ENCODE measurements at places on chromosomes 1 and 21.
A peak's percentile ranks its signal among the peaks of the same experiment; 100 is the strongest.

DNA sequence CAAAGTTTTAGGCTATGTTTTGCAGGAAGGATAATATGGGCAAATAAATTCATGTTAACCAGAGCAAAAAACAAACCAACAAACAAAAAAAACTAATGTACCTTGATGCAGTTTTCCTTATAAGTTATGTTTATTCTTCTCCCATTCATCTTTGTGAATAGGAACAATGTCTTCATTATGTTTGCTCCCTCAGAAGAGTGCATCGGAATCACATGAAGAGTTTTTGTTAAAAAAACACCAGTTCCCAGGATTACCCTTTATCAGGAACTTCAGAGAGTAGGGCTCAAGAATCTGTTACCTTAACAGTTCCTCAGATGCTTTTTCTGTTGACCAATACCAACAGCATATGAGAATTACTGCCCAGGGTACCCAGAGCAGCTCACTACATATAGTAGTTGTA lies 14.6 kb upstream of the PRRC2C start:
- no peak for DNase-seq

- no peak for DNase-seq
These were observed 443.9 kb downstream of the DSCAM start for GRCh38 chr21:40402884-40403582.

GRCh38 chr1:145846201-145846612 lies 777 bp downstream of the NUDT17 start:
- peak; percentile 24 for DNase-seq

GRCh38 chr1:57858740-57859139 lies 434.9 kb upstream of the DAB1 start:
- DNase-seq = no peak

- DNase-seq = no peak
These were observed 339.6 kb downstream of the PDE4B start for GRCh38 chr1:66132324-66132723.

DNA sequence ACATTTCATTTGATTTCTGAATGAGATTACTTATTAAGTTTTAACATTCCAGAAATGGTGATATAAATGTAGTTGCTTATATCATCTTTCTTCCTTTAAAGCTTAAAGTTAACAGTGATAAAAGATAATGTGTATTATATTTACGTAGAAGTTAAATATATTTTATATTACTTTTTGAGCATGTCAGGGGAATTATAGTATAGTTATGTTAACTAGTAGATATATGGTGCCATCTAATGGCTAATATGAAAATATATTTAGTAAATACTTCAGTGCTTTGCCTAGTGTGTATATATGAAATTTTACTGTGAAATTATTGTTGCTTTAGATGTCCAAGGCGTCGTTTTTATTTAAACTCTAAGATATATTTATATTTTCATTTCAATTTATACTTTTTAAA lies 51.5 kb downstream of the SYT14 start:
- no peak for DNase-seq

DNA sequence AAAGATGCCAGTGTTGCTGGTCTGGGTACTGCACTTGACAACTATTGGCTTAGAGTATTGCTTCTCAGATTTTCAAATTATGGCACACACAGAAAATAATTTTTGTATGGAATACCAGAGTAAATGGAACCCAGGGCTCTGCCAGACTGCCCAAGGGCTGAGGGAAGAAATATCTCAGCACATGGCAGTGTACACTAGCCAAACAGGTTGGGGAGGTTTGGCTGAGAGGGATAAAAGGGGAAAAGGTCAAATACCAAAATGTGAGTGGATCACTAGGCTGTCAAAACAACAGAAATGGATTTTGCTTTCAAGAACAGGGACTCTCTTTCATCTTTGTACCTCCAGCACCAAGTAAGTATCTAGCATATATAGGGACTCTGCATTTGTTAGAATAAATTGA lies 3.0 kb upstream of the RGS8 start:
- no peak for DNase-seq

GRCh38 chr1:203342192-203342940 lies 8.6 kb downstream of the FMOD start:
- peak; percentile 63 for DNase-seq

DNA sequence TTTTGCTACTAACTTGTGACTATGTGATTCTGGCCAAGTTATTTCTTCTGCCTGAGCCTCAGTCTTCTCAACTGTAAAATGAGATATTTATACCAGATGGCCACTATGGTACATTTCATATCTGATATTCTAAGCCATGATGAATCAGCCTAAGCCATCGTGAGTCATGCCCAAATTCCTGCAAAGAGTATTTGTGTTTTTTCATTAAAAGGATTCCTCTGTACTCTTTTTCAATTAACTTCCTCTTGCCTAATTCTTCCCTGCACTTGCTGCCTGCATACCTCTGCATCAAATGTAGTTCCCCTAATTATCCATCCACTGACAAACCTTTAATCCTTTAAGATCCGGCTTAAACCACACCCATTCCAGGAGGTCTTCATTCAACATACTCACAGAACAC lies 575.1 kb upstream of the BEND5 start:
- no peak for DNase-seq

GRCh38 chr1:230130172-230130944 lies 63.3 kb downstream of the GALNT2 start:
- no peak for DNase-seq

- DNase-seq = no peak
These were observed 95.4 kb downstream of the INTS7 start for GRCh38 chr1:211939876-211940468.

DNA sequence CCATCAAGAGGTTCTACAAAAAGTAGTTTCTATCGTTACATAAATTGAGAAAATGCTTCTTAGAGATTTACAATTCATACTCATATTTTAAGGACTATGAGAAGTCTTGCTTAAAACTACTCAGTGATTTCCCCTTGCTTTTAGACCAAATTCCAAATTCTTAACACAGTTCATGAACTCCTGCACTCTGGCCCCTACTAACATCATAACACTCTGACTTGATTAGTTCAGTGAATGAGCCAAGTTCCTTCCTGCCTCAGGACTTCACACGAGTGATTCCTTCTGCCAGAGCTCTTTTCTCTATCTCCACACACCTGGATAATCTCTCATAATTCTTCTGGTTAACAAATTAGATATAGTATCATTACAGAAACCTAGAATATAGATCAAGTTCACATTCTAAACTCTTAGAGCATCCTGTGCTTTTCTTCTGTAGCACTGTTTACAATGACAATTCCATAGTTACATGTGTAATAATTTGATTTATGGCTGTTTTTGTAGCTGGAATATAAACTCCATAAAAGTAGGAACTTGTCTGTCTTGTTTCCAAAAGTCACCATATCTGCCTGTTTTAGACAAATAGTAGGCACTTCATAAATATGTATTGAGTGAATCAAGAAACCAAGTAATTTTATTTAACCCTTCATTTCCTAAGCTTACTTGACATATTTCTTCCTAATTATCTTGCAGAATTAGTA lies 59.9 kb downstream of the NUF2 start:
- no peak for DNase-seq

DNA sequence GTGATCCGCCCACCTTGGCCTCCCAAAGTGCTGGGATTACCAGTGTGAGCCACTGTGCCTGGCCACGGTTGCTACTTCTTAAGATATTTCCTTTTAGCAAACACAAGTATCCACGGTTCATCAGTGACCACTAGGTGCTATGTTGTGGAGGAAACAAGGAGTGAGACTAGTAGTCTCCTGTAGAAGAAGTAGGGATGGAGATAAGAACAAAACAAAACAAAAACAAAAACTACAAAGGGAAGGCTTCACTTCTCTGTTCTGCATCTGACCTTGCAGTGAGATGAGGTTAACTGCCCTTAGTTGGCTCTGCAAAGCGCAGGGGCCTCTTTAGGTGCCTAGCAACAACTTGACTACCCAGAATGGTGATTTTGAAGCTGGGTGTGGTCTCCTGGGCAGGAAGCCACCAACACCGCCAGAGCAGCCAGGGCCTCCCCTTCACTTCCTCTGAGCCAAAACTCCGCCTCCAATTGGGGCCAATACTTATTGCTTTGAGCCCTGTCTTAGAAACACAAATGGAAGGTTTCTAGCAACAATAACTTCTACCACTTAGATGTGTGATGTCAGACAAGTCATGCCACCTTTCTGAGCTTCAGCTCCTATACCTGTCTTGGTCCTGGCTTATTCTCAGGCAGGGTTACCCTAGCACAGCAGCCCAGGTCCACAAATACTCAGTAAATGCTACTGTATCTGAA lies 12.8 kb upstream of the CDC42 start:
- peak; percentile 26 for DNase-seq

- no peak for DNase-seq
These were observed 38.6 kb upstream of the GPR88 start for GRCh38 chr1:100499194-100499811.

- DNase-seq = no peak
These were observed 64.4 kb upstream of the PTGFR start for GRCh38 chr1:78426408-78426807.

- DNase-seq = peak; percentile 92
These were observed 74.1 kb downstream of the XCL2 start for GRCh38 chr1:168469690-168470089.

- no peak for DNase-seq
These were observed 13.8 kb downstream of the LYST start for GRCh38 chr1:235852887-235853286.
